ENCODE measurements at places on chromosomes 3 and 15.

GRCh38 chr3:41075975-41076374 lies 123.3 kb upstream of the CTNNB1 start:
- DNase-seq, result no peak

DNA sequence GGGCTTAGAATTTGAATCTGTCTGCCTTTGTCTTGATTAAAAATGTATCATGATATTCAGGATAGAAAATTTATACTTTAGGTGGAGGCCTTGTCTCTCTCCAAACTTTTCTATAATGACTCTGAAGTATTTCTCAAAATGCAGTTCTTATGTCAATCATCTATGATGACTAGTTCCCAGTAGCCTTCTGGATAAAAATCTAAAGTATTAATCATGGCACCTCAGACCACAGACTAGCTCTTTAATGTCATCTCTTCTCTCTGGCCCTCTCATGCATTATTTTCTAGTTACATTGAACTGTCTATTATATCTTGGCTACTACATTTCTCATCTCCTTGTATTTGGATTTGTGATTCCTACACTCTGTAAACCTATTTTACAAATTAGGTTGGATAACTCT lies 96.9 kb downstream of the ZPLD1 start:
- DNase-seq, result no peak

DNA sequence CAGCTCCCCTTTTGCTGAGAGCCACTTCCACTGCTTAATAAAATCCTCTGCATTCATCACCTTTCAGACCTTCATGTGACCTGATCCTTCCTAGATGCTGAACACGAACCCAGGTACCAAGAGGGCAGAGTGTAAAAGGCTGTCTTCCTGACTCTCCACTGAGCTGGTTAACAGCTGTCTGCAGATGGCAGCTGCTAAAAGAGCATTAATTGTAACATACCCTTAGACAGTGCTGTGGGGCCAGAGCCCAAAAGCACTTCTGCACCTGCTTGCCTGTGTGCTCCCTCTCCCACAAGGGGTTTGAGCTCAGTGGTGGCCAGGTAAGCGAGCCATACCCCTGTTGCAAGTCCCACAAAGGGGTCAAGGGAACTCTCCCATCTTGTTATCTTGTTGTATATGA lies 187.3 kb downstream of the UBE2E2 start:
- no peak for DNase-seq

GRCh38 chr15:101692801-101693598 lies 31.3 kb downstream of the TARS3 start:
- DNase-seq, result peak; percentile 28

DNA sequence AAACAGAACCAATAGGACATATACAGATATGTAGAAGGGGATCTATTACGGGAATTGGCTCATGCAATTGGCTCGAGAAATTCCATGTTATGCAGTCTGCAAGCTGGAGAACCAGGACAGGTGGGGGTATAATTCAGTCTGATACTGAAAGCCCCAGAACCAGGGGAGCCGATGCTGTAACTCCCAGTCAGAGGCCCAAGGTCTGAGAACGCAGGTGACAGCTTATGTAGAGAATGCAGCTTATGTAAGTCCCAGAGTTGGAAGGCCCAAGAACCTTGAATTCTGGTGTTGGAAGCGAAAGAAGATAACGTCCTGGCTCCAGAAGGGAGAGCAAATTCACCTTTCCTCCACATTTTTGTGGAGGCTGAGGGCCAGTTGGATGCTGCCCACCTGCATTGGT lies 62.7 kb downstream of the CCNL1 start:
- no peak for DNase-seq

DNA sequence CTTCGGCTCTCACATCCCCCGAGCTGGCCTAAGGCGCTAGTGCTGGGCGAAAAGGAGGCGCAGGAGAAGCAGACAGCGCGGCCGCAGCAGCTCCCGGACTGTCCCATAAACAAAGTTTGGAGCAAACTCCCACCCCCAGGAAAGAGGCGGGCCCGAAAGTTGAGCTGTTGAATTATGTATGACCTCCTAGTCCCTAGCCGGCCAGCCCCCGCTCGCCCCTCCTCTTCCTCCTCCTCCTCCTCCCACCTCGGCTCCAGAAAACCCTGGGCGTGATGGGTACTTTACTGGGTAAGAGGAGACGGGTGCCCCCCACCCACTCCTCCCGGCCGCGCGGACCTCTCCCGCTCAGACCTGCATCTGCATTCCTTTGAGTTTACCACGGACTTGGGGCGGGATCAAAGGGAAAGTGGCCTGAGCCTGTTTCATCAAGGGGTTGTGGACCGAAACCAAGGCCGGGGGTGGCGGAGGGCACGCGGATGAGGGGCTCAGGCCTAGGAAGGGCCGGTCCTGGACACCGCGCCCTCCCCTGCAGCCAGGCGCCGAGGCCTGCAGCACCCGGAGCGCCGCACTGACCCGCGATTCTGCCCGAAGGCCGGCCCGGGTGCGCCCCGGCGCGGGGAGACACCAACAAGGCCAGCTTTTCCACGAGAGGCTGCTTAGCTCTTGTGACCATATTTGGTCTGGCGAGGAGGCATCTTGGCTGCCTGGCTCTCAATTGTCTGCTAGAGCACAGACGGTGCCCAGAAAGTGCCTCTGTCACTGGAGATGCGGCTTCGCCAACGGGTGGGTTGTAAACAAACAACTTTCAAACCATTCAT lies at the start of gene WWTR1:
WWTR1 (minus strand) TSS at position 100 of the 818 bp plus-strand sequence. CDS start 719 bp downstream, outside the sequence.
- DNase-seq, result peak; percentile 88

- DNase-seq, result no peak
Measured at GRCh38 chr3:181534781-181535221, 176.9 kb upstream of the SOX2 start.

- no peak for DNase-seq
Measured at GRCh38 chr3:62632510-62633294, 242.5 kb downstream of the CADPS start.

- DNase-seq, result no peak
Measured at GRCh38 chr3:128385080-128385832, 81.4 kb downstream of the DNAJB8 start.

GRCh38 chr3:49422379-49423248 lies at the start of gene AMT:
AMT (minus strand) TSS chr3:49422473; CDS start chr3:49422450, 23 bp downstream.
- DNase-seq, result no peak

DNA sequence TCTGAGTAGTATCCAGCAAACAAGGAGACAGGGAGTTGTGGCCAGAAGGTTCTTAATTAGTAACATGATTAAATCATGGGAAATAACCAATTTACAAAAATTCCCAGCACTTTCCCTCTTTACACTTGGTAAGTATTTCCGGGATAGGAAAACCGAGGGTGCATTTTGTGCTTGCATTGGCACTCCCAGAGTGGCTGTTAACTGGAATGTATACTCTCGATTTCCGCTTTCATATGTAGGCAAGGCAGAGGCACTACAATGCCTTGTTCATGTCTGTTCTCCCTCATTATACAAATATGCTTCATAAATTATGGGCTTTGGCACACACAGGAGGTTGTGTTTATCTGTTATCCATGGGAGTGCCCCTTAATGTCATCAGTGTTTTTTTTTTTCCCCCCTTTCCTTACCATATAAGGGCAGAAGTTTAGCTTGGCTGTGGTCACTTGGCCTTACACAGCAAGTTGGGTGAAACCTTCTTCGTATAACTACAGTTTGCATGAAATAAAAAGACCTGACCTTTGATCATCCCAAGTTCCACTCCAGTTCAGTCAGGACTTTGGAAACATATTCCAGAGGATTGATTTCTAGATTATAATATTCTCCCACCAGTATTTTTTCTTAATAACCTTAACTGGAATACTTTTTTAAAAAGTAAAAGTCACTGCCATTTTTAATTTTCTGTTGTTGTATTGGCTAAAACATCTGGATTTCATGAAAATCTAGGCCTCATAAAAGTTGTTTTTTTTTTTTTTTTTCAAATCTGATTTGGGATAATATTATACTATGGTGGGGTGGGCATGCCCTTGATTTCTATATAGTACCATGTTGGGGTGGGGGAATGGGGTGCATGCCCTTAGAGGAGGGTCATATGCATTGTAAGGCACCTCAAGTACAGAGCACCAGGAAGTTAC lies 8.9 kb downstream of the TPM1 start:
- DNase-seq, result no peak

GRCh38 chr3:60290122-60290492 lies 961.1 kb downstream of the FHIT start:
- no peak for DNase-seq

DNA sequence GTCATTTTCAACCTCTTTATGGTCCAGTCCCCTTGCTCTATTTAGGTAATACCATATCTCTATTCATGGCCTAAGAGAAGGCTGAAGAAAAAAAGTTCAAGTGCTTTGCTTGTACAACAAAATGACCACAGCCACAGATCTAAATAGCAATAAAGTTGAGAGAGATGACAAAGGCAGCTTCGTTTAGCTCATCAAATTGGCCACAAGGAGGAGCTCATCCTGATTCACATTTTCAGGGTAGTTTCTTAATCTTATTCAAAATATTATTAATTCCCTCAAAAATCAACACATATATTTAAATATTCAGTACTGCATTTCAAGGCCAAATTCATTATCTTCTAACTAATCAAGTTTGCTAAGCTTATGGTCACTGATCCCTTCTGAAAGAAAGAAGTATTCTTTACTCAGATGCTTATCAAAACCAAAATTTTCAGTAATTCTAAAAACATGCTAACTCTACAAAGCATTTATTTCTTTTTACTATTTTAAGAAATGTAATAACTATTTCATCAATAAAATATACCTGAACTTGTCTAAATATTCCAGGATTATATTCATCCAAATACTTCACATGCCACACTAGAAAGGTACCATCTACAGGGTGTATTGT lies 85.5 kb downstream of the DMXL2 start:
- peak; percentile 7 for DNase-seq

DNA sequence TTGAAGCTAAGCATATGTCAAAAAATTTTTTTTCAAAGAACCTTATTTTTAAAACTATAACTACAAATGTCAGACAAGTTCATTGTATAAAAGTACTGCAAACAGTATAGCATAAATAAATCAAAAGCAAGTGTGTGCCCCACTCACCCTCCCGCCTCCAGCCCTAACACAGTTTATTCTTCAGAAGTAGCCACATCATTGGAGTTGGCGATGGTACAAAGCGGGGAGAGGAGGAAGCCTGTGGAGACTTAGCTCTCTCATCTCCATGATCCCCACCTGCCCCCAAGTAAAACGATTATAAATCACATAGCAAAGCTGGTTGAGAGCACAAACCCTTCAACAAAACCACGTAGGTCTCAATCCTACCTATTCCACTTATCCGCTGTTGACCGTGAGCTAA lies 33.6 kb downstream of the FOXP1 start:
- no peak for DNase-seq

GRCh38 chr3:53707222-53707621 lies 139.0 kb downstream of the CHDH start:
- no peak for DNase-seq

DNA sequence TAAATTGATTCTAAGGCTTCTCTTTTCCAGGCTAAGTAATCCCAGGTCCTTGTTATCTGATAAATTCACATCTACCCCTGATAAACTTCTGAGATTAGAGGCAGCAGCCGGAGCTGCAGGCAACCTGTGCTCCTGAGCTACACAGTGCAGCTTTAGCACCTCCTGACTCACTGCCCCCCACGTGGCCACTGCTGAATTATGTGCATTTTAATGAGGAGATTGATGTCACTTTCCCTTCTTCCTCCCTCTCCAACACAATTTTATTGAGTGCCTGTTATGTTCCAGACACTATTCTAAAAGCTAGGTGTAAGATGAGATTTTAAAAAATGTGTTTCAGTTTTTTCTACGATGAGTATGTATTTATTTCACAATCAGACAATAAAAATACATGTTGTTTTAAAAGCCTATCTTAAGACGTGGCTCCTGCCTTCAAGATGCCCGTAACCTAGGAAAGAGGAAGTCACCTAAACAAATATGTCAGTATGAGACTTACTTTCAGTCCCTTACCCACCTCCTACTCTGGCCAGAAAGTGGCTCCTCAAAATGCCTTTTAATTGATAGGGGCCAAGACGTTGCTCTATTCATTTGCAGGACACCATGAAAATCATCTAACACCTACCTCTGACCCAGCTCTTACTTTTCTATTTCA lies 161.5 kb upstream of the PFN2 start:
- no peak for DNase-seq

GRCh38 chr3:11713171-11713570 lies 69.5 kb upstream of the VGLL4 start:
- no peak for DNase-seq

GRCh38 chr3:134666885-134667284 lies 16.1 kb upstream of the KY start:
- DNase-seq, result no peak

- no peak for DNase-seq
Measured at GRCh38 chr3:52279596-52279995, 1.1 kb upstream of the WDR82 start.

DNA sequence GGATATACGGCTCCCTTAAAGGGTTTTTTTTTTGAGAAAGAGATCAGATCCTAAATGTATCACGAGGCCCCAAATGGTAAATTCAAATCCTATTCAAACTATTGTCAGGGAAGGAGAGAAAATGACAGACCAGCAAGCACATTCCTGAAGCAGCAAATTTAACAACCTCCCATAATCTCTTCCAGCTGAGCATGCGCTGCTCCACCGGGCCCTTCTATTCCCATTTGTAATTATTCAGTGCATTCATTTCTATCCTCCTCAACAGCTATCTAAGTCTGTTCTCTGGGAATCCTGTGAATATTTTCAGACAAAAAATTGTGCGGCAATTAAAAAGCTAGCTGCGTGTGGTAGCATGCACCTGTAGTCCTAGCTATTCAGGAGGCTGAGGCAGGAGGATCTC lies 43.2 kb downstream of the MAGI1 start:
- DNase-seq, result no peak

DNA sequence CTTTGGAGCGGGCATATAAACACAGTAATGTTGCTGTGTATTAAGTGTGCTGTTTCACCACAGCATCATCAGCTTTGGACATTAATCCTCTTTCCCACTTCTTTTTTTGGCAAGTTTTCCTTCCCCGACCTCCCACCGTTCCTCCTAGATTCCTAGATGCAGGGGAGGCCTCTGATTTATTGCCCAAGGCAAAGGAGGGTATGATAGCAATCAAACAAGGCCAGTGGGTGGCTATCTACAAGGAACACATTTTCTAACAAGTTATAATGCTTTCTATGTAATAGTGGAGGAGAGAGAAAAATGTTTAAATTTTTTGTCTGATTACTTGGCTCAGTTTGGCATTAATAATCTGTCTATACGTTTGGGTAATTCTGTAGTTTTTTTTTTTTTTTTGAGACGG lies 38.1 kb downstream of the ATG7 start:
- no peak for DNase-seq

GRCh38 chr3:48429960-48430707 lies at the start of gene PLXNB1:
PLXNB1 (minus strand) TSS chr3:48430086; CDS start chr3:48424611, 5,475 bp downstream.
- no peak for DNase-seq

DNA sequence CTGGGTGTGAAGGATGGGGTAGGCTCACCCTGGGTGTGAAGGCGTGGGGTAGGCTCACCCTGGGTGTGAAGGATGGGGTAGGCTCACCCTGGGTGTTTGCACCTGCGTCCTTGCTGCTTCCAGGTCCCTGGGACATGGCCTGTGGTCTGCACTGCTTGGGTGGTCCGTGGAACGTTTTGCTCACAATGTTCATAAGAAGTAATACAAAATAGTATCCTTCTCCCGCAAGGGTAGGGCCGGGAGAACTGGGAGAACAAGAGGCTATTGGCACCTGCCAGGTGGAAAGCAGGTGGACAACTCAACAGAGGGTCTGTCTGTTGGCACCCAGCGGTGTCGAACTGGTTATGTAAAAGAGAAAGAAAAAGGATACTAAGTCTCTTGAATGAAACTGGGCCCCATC lies 17.0 kb upstream of the PCSK6 start:
- DNase-seq, result no peak

GRCh38 chr3:178340506-178340905 lies 195.7 kb upstream of the KCNMB2 start:
- no peak for DNase-seq

- no peak for DNase-seq
Measured at GRCh38 chr15:82680200-82681102, 29.2 kb downstream of the AP3B2 start.
